ENCODE measurements at places on chromosomes 2 and 18. TPM values are rescaled to one million over a fixed set of nuclear protein-coding genes. Genes with fewer than 3 reads are reported as not detected.
A peak's percentile ranks its signal among the peaks of the same experiment; 100 is the strongest.

- H3K4me1 ChIP-seq: peaks cover 50% of the 10 kb centered on the region
- H3K27ac ChIP-seq: no peak overlapping the region
- no peaks in the 10 kb centered on the region for H3K27me3 ChIP-seq
- H3K4me3 ChIP-seq: no peak overlapping the region
- H3K36me3 ChIP-seq: peaks cover 34% of the 10 kb centered on the region
Observed at GRCh38 chr2:224968051-224968450, 74.2 kb downstream of the DOCK10 start.

- H3K4me3 ChIP-seq: no peak overlapping the region
- no peaks in the 10 kb centered on the region for H3K36me3 ChIP-seq
- no peak overlapping the region for H3K27ac ChIP-seq
- no peaks in the 10 kb centered on the region for H3K4me1 ChIP-seq
- H3K27me3 ChIP-seq: peaks cover 26% of the 10 kb centered on the region
Observed at GRCh38 chr18:37527395-37527794, 38.2 kb downstream of the CELF4 start.

GRCh38 chr18:54880395-54881105 lies 52.3 kb downstream of the RAB27B start:
- H3K4me1 ChIP-seq: no peaks in the 10 kb centered on the region
- no peak overlapping the region for H3K4me3 ChIP-seq
- no peak overlapping the region for H3K27ac ChIP-seq
- no peaks in the 10 kb centered on the region for H3K27me3 ChIP-seq
- DNase-seq: no peak
- H3K36me3 ChIP-seq: no peaks in the 10 kb centered on the region

DNA sequence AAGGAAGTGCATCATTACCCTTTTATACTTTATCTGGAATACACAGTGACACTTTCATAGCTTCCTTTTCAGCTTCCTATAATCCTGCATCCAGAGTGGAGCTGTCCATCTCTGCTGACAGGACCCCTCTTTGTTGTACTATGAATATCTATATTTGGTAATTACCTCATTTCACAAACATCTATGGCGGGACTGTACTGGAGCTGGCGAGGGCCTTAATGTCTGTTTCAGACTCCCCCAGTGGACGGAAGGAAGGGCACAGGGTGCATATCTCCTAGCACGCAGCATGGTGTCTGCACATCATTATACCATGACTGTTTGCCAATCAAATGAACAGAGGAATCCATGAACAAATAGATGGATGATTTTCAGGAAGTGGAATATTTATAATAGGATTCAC lies 142.3 kb downstream of the SOX11 start:
- H3K4me3 ChIP-seq: no peak overlapping the region
- H3K4me1 ChIP-seq: no peaks in the 10 kb centered on the region
- no peak for DNase-seq
- H3K27me3 ChIP-seq: no peaks in the 10 kb centered on the region

GRCh38 chr2:218266316-218266979 lies 3.5 kb downstream of the AAMP start:
- H3K4me1 ChIP-seq: peaks cover 34% of the 10 kb centered on the region
- no peak overlapping the region for H3K4me3 ChIP-seq
- peaks cover 24% of the 10 kb centered on the region for H3K36me3 ChIP-seq
- DNase-seq: no peak
- H3K27me3 ChIP-seq: no peaks in the 10 kb centered on the region
- peak overlapping the region; percentile 4 for H3K27ac ChIP-seq

DNA sequence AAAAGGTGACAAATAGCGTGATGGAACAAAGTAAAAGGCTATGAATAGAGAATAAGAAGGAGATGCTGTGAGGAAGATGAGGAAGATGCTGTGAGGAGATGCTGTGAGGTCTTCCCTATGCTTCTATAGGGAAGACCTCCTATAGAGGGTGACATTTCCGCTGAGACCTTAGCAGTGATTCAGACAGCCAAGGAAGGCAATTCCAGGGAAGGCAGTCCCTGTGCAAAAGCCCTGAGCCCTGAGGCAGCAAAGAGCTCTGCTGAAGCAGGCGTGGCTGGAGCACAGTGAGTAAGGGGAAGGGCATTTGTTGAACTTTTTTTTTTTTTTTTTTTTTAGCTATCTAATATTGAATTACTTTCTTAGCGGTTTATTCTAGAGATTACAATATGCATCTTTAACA lies 142.7 kb upstream of the FOSL2 start:
- no peak for DNase-seq
- no peaks in the 10 kb centered on the region for H3K27me3 ChIP-seq
- H3K27ac ChIP-seq: no peak overlapping the region

Gene SRD5A2
- total RNA-seq: not detected

Gene DRC1
- total RNA-seq: not detected

Data from activated CD8-positive, alpha-beta T cell treated with anti-CD3 and anti-CD28 coated beads, Interleukin-2, amount 10 ng/mL, durations not matched to agents 7 days and 5 days (primary cell).